ENCODE measurements at places on chromosomes 7 and 10. TPM values are rescaled to one million over a fixed set of nuclear protein-coding genes. Genes with fewer than 3 reads are reported as not detected.

DNA sequence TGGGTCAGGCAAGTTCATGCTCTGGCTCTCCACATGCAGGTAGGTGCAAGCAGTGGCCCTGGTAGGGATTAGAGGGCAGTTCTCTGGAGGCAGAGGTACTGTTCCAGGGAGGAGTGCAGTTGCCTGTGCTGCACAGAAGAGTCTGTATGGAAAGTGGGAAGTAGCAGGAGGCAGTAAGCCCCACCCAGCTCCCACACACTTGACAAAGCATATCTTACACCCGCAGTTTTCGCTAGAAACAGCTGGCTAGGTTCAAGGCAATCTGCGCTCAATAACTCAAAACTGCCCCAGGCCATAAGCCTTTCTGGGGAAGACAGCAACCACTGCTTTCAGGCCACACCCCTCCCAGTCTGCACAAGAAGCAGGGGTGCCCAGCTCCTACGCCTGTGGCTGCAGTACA lies 33.1 kb upstream of the ARMC3 start:
- H3K27ac ChIP-seq = no peak overlapping the region
- H3K27me3 ChIP-seq = no peaks in the 10 kb centered on the region
- H3K4me1 ChIP-seq = no peaks in the 10 kb centered on the region
- no peaks in the 10 kb centered on the region for H3K36me3 ChIP-seq

Gene OR2A1
- not detected for total RNA-seq

DNA sequence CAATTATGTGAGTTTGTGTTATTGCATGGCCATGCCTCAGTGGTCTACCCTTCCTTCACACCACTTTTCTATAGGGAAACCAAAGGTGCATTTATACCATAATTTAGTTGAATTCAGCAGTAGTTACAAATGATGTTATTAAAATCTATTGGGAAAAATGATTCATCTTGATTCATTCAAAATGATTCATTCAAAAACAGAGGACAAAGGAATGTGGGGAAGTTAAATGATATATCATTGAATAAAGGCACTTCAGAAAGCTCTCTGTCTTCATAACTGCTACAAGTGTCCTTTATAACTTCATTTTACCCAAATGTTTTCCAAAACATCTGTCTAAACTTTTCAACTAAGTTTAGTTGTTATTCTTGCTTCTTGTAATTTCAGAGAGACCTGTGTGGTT lies 722.9 kb downstream of the GRM8 start:
- no peak for DNase-seq
- H3K4me1 ChIP-seq = no peaks in the 10 kb centered on the region
- H3K27ac ChIP-seq = no peak overlapping the region
- H3K4me3 ChIP-seq = no peak overlapping the region
- H3K27me3 ChIP-seq = no peaks in the 10 kb centered on the region

DNA sequence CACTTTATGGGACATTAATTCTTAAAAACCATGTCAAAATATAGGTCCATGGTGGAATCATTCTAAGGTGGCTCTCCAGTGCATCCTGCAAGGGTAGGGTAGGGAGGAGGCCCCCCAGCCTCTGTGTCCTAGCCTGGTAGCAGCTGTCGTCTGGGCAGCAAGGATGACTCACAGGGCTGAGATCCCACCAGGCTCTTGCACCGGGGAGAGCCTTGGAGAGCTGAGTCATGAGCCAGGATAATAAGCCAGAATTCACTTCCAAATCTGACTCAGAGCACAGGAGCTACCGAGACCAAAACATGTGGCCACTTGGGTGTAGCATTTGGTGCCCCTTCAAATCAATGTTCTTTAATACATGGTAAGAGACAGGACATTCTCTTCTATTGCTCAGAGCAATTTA lies 298.5 kb downstream of the NEBL start:
- H3K27ac ChIP-seq = no peak overlapping the region
- H3K4me3 ChIP-seq = no peak overlapping the region
- H3K36me3 ChIP-seq = no peaks in the 10 kb centered on the region
- H3K4me1 ChIP-seq = peaks cover 8% of the 10 kb centered on the region
- no peak for DNase-seq

DNA sequence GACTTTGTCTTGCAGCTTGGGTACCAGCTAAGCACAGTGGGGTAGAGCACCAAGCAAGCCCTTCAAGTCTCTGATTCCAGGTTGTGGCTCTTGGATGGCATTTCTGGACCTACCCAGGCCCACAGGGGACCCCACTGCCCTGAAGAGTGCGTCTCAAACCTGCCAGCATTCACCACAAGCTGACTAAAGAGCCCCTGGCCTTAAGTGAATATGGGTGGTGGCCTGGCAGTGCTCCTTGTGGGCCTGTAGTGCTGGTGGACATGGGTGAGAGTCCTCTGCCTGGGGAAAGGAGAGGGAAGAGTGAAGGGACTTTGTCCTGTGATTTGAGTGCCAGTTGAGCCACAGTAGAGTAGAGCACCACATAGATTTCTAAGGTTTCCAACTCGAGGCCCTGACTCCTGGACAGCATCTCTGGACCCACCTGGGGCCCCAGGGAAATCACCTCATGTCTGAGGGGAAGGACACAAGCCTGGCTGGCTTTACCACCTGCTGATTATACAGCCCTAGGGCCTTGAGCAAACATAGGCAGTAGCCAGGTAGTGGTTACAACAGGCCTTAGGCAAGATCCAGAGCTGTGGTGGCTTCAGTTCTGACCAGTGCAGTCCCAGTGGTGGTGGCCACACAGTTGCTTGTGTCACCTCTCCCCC lies 23.7 kb downstream of the GSDME start:
- H3K4me3 ChIP-seq = no peak overlapping the region
- H3K36me3 ChIP-seq = no peaks in the 10 kb centered on the region
- no peak for DNase-seq

DNA sequence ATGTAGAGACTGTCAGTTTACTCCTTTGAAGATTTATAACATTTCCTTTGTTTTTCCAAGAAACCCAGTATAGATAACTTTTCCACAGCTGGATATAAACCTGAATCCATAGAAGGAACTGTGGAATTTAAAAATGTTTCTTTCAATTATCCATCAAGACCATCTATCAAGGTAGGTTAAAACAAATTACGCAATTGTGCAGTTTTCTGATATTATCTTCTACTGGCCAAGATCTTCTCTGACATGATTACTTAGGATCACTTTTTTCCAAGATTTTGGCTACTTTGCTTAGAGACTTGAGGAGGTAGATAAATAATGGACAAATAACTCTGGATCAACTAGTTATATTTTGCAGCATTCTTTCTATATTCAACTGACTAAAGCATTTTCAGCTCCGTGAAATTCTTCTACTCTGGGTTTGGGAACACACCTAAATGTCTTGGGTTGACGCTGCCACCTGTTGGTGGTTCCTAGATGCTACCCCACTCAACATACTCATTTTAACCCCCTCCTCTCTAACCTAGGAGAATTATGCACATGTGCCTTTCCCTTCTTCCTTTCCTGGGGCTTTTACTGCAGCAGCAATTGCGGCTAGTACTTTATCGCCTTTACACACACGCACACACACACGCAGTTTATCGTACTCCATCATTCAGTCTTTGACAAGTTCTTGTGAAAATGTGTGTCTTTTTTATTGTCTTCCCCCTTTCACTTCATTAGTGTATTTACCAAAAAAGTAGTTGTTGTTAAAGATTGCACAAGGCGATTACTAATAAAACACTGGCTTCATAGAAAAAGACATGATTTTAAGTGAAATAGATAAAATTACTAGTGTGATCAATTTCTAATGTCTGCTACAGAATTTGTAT lies 32.7 kb downstream of the ABCB5 start:
- H3K27me3 ChIP-seq = no peaks in the 10 kb centered on the region
- H3K4me1 ChIP-seq = no peaks in the 10 kb centered on the region
- no peaks in the 10 kb centered on the region for H3K36me3 ChIP-seq
- H3K27ac ChIP-seq = no peak overlapping the region
- no peak for DNase-seq

DNA sequence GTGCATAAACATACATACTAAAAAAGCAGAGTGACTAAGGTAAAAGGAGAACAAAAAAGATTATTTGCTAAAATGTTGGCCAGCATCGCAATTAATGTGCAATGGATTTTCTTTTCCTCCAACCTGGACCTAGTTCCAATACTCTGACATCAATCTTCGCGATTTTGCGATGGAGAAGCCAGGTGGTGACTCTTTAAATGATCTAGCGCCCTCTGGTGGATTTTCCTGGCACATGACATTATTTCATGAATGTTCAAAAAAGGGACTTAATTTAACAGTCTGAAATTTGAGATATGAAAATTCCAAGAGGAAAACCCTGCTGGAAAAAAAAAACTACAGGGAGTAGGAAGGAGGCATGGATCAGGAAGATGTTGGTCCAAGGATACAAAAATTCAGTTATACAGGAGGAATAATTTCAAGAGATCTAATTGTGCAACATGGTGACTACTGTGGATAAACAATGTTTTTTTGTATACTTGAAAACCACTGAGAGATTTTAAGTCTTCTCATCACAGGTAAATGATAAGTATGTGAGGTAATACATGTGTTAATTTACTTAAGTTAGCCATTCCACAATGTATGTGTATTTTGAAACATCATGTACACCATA lies 4.3 kb upstream of the KCNMA1 start:
- peak; percentile 75 for DNase-seq
- peaks cover 10% of the 10 kb centered on the region for H3K27me3 ChIP-seq
- no peak overlapping the region for H3K4me3 ChIP-seq
- H3K27ac ChIP-seq = no peak overlapping the region
- no peaks in the 10 kb centered on the region for H3K36me3 ChIP-seq
- H3K4me1 ChIP-seq = no peaks in the 10 kb centered on the region

DNA sequence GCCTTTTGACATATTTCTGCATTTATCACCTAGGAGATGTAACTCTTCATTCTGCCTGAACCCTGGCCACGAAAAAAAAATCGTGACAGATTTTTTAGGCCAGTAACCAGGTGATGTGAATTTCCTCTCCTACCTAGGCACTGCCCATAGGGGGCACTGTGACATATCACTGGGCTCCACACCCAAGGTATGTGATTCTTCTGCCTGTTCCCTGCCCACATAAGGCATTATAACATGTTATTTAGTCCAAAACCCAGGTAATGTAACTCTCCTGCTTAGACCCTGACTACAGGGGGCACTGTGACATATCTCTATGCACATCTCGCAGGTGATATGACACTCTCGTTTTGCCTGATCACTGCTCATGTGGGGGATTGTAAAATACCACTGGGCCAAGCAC lies 29.5 kb upstream of the ZNF107 start:
- H3K4me1 ChIP-seq = no peaks in the 10 kb centered on the region
- no peak overlapping the region for H3K27ac ChIP-seq
- no peak overlapping the region for H3K4me3 ChIP-seq
- H3K36me3 ChIP-seq = no peaks in the 10 kb centered on the region
- no peak for DNase-seq

- H3K27me3 ChIP-seq = no peaks in the 10 kb centered on the region
- no peaks in the 10 kb centered on the region for H3K36me3 ChIP-seq
- peaks cover 3% of the 10 kb centered on the region for H3K4me1 ChIP-seq
- H3K4me3 ChIP-seq = no peak overlapping the region
- no peak overlapping the region for H3K27ac ChIP-seq
Observed at GRCh38 chr10:78985973-78986818, 82.6 kb upstream of the ZMIZ1 start.

- peaks cover 34% of the 10 kb centered on the region for H3K27me3 ChIP-seq
- no peak overlapping the region for H3K27ac ChIP-seq
- no peaks in the 10 kb centered on the region for H3K36me3 ChIP-seq
- DNase-seq = no peak
- peaks cover 4% of the 10 kb centered on the region for H3K4me1 ChIP-seq
Observed at GRCh38 chr10:49614242-49615198, 683 bp downstream of the CHAT start.

DNA sequence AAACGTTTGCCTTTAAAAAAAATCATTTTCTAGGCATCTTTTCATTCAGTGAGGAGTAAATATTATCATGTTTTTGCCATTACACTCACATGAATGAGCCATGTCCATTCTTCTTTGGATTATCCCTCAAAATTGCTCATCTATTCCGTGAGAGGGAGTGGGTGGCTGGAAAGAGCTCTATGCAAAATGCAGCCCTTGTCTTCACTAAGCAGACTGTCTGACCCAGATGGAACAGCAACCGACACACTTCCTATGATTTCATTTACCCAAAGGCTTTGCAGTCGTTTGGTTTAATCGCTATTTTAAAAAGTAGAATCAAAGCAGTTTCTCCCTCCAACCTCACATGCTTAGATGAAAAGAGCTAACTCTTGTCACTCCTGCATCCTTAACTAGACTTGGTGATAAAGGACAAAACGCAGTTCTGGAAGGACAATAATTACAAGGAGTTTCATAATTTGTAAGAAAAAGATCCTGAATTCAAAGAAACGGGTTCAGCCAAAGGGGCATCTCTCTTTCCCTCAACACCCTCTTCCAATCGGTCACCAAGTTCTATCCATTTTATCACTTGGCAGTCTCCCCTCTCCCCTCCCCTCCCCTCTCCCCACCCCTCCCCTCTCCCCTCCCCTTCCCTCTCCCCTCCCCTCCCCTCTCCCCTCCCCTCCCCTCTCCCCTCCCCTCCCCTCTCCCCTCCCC lies 198.1 kb upstream of the STK17A start:
- H3K27ac ChIP-seq = no peak overlapping the region
- DNase-seq = no peak
- no peaks in the 10 kb centered on the region for H3K4me1 ChIP-seq
- no peaks in the 10 kb centered on the region for H3K27me3 ChIP-seq
- no peaks in the 10 kb centered on the region for H3K36me3 ChIP-seq

- no peak for DNase-seq
- no peaks in the 10 kb centered on the region for H3K4me1 ChIP-seq
- no peaks in the 10 kb centered on the region for H3K27me3 ChIP-seq
- H3K27ac ChIP-seq = no peak overlapping the region
Observed at GRCh38 chr7:64602518-64602917, 39.6 kb upstream of the ZNF680 start.

DNA sequence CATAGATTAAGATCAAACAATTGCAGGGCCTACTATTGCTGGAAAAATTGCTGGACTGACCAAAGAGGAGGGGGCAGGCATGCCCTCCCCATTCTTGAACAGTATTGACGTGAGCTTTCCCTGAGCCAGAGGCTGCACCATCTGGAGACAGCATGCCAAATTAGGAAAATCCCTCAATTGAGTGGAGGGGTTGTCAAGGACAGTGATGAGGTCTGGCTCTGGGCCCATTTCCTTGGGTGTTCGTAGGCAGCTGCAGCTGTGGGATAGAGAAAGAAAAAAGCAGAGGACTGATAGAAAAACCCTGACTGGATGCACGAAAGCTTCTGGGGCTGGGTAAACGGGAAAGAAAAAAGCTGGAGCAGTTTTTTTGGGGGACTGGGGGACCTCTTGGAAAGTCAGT lies 22.8 kb upstream of the ORC5 start:
- no peak overlapping the region for H3K4me3 ChIP-seq
- peaks cover 5% of the 10 kb centered on the region for H3K4me1 ChIP-seq
- no peak for DNase-seq

- H3K4me3 ChIP-seq = no peak overlapping the region
- no peaks in the 10 kb centered on the region for H3K36me3 ChIP-seq
- H3K4me1 ChIP-seq = no peaks in the 10 kb centered on the region
Observed at GRCh38 chr10:131660427-131660826, 240.4 kb upstream of the PPP2R2D start.

Measured in natural killer cell (primary cell).